Hematopoietic multipotent progenitor cell treated with erythropoietin and hydrocortisone succinate and interleukin-3 and kit ligand, for 6 days (in vitro differentiated cells): ENCODE measurements at places on chromosomes 2 and 18.

DNA sequence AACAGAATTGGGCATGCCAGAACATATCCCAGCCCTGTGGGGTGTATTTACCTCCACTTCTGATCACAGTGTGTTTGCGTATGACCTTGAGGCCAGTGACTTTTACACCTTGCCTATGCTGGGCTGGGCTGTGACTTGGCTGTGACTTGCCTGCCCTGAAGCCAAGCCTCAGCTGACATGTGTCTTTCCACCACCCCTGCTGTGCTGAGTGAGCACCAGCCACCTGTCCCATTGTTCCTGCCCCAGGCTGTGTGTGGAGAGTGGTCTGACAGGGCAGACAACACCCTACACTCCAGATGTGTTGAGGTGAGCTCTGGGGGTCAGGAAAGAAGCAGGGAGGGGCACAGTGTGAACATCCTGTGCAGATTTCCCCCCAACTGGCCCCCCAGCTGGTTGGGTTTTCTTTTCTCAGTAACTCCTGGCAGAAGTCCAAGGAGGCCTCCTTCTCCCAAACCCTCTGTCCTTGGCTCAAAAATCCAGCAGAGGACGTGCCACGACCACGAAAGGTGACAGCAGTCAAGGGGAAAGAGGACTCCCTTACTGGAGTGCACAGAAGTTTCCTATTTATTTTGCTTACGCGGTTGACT, 5.1 kb upstream of the STEAP3 start:
- DNase-seq, result peak; percentile 93

- peak; percentile 65 for DNase-seq
These were observed 258.3 kb downstream of the SS18 start for GRCh38 chr18:25832001-25832604.

- DNase-seq, result no peak
These were observed 52.7 kb upstream of the NPAS2 start for GRCh38 chr2:100767224-100767653.

DNA sequence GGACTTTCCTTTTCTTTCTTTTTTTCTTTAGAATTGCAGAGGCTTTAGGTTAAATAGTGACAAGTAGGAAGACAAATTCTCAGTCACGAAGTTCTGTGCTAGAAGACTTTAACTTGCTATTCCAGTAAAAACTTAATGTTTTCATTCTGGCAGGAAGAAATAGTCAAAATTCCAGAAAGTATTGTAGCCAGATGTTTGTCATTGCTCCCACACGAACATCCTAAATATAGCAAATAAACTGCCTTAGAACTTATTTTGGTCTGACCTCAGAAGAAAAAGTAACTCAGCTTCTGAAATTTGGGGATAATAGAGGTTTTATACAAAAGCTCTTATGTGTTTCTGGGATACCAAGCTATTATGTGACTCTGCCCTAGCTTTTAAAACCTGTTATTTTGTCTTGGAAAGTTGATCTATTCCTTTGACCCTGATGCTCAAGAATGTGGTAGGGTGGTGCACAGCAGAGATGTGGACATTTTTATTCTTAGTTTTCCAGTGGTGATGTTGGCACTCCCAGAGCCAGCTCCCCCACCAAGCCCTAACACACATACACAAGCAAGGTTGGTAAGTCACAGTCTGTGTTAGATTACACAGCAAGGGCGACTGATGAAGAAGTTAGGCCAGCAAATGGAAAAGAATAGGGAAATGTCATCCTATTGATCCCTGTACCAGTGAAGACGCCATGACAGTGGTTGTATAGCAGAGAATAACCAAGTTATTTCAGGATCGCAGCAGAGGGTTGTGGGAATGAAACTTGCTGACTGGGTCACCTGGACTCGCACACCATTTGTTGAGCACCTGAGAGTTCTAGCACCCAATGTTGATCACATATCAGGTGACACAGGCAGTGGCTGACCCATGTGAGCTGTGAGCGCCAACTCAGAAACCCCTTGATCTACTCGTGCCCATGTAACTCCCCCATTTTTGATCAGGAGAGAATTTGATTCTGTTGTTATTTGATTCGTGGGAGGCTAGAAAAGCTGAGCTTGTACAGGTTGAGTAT, 23.7 kb downstream of the FARP2 start:
- DNase-seq, result no peak

- DNase-seq, result no peak
These were observed 192.0 kb upstream of the TANK start for GRCh38 chr2:160968183-160968582.
